ENCODE measurements at places on chromosomes 4 and X. TPM values are rescaled to one million over a fixed set of nuclear protein-coding genes. Genes with fewer than 3 reads are reported as not detected.

GRCh38 chrX:95290455-95290854, 1394.2 kb upstream of the DIAPH2 start:
- no peaks in the 10 kb centered on the region for H3K36me3 ChIP-seq
- H3K27ac ChIP-seq, result no peak overlapping the region
- DNase-seq, result no peak
- H3K4me1 ChIP-seq, result no peaks in the 10 kb centered on the region
- H3K4me3 ChIP-seq, result no peak overlapping the region

- H3K27ac ChIP-seq, result no peak overlapping the region
- peaks cover 2% of the 10 kb centered on the region for H3K36me3 ChIP-seq
- no peak for DNase-seq
- no peaks in the 10 kb centered on the region for H3K27me3 ChIP-seq
- no peak overlapping the region for H3K4me3 ChIP-seq
- H3K4me1 ChIP-seq, result peaks cover 9% of the 10 kb centered on the region
Measured at GRCh38 chrX:39437670-39438441, 636.6 kb downstream of the MID1IP1 start.

DNA sequence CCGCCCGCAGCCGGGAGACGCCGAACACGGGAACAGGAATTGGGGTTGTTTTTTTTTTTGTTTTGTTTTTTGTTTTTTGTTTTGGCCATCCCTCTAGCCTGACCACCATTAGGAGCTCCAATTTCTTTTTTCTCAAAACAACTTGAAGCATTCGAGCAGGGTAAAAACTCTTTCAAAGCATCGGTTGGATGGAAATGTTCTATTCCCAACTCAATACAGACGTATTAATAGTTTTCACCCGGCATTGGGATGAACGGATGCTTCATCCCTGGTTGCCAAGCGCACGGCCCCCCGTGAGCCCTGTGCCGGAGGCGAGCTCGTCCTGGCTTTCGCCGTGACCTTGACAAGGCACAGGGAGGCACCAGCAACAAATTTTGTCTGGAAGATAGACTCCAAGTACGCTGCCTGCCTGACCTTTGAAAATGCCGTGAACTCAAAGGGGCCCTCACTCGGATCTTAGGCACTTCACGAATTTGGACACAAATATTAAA, 352 bp upstream of the MAP3K15 start:
- peaks cover 25% of the 10 kb centered on the region for H3K27me3 ChIP-seq
- DNase-seq, result no peak
- no peaks in the 10 kb centered on the region for H3K36me3 ChIP-seq
- peak overlapping the region; percentile 57 for H3K4me3 ChIP-seq
- no peak overlapping the region for H3K27ac ChIP-seq

DNA sequence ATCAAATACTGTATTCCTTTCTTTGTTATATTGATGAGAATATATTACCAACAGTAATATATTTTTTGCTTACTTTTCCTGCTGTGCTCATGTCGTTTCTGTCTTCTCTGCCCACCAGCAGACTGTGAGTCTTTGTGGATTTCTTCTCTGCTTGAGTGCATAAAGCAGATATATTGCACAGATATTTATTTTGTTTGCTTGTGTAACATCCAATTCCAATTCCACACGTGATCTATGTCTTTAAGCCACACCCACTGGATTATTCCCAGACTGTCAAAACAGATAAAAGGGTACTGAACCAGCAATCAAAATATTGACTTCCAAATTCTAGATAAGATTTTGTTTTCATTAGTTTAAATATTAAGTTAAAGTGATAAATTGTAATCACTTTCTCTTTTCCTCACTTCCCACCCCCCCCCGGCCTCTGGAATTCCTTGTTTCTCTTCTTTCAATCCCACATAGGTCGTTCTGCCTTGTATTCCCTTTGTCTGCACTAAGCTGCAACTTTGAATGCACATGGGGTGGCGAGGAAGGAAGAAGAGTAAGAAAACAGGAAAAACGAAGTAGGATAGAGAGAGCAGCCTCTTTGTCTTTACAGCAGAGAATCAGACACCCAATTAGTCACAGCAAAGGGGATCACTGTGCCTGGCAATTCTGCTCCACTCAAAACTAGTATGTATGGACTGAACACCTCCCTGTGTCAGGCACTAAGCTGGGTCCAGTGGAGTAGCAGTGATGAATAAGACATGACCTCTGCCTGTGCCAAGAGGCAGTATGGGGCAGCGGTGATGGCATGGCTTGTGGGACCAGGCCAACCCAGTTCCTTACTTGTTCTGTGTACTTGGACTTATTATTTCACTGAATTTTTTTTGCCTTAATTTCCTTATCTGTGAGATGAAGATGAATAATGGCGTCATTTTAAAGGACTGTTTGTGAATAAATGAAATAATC, at the start of gene ADH1B:
TSS of gene ADH1B (minus strand) at position 161 of the 951 bp plus-strand sequence. CDS start at position 91, 70 bp downstream.
- H3K27me3 ChIP-seq, result no peaks in the 10 kb centered on the region
- H3K4me3 ChIP-seq, result no peak within 1 kb of the TSS
- no peak within 1 kb of the TSS for H3K27ac ChIP-seq
- H3K36me3 ChIP-seq, result no peaks in the 10 kb centered on the region

- H3K27ac ChIP-seq, result no peak overlapping the region
- H3K4me3 ChIP-seq, result no peak overlapping the region
- DNase-seq, result no peak
- no peaks in the 10 kb centered on the region for H3K36me3 ChIP-seq
- H3K4me1 ChIP-seq, result no peaks in the 10 kb centered on the region
Measured at GRCh38 chr4:22500128-22500611, 15.7 kb downstream of the ADGRA3 start.

- no peaks in the 10 kb centered on the region for H3K36me3 ChIP-seq
- no peak overlapping the region for H3K27ac ChIP-seq
- DNase-seq, result no peak
- H3K27me3 ChIP-seq, result no peaks in the 10 kb centered on the region
- H3K4me1 ChIP-seq, result no peaks in the 10 kb centered on the region
Measured at GRCh38 chr4:23697001-23697528, 192.8 kb downstream of the PPARGC1A start.

DNA sequence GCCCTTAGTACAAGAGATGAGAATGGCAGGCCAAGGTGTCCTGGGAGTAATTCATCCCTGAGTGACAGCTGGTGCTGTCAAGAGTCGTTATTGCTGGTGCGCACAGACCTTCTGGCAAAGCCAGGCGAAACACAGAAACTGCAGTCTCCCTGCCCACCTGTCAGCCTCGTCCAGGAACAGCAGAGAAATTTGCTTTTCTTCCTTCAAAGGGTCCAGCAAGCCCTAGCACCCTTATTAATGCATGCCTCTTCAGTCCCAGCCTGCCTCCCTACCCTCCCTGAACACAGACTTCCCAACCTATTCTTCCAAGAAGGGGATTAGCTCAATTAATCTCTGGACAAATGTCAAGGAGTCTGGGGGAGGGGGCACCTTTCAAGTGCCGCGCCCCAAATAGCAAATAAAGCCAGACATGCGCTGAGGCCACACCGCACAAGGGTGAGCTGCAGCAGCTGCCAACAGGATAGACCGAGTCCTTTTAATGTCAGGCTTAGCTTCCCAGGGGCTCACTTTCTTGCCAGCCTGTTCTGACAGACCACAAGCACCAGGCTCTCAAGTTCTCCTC, 250.7 kb upstream of the RASGEF1B start:
- H3K4me1 ChIP-seq, result peaks cover 11% of the 10 kb centered on the region
- peaks cover 5% of the 10 kb centered on the region for H3K27me3 ChIP-seq
- H3K36me3 ChIP-seq, result no peaks in the 10 kb centered on the region
- no peak overlapping the region for H3K4me3 ChIP-seq

DNA sequence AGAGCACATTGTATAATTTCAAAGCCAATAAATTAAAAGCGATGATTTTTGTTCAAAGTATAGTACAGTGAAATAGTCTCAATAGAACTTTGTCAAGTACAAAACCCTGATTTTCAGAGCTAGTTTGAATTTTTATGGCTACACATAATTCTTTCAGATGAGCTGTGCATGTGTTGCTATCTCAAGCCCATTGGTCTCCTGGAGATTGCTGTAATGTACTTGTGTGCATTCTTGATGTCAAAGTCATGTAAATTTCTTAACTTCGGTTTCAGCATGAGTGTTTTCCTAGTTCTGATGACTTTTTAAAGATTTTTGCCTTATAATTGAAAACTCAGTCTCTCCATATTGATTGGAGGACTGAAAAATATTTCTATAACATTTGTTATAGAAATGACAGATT, 200.8 kb downstream of the CEP135 start:
- H3K27ac ChIP-seq, result no peak overlapping the region
- H3K4me1 ChIP-seq, result no peaks in the 10 kb centered on the region
- peaks cover 5% of the 10 kb centered on the region for H3K27me3 ChIP-seq
- H3K36me3 ChIP-seq, result no peaks in the 10 kb centered on the region
- no peak for DNase-seq
- no peak overlapping the region for H3K4me3 ChIP-seq

DNA sequence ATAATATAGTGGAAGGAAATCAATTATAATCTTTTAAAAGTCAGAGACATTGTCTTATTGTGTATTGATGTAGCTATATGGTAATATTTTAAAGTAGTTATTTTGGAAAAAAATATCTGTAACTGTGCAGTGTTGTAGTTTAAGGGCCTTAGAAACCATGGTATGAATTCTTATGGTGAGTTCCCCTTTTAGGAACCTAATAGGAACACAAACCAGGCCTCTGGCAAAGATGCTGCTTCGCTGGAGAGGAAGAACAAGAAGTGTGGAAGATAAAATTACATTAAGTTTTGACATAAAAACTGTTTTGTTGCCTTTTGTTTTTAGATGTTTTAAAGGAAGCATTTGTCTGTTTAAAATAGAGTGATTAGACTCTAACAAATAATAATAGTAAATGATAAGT, 10.9 kb upstream of the TMPRSS11D start:
- H3K36me3 ChIP-seq, result no peaks in the 10 kb centered on the region
- no peaks in the 10 kb centered on the region for H3K27me3 ChIP-seq
- no peak for DNase-seq
- H3K27ac ChIP-seq, result no peak overlapping the region

- no peaks in the 10 kb centered on the region for H3K36me3 ChIP-seq
- no peak for DNase-seq
- H3K4me1 ChIP-seq, result no peaks in the 10 kb centered on the region
- no peak overlapping the region for H3K4me3 ChIP-seq
- no peak overlapping the region for H3K27ac ChIP-seq
- H3K27me3 ChIP-seq, result no peaks in the 10 kb centered on the region
Measured at GRCh38 chr4:167475951-167476350, 241.7 kb upstream of the SPOCK3 start.

- no peaks in the 10 kb centered on the region for H3K4me1 ChIP-seq
- no peaks in the 10 kb centered on the region for H3K27me3 ChIP-seq
- H3K4me3 ChIP-seq, result no peak overlapping the region
- H3K36me3 ChIP-seq, result no peaks in the 10 kb centered on the region
- DNase-seq, result no peak
Measured at GRCh38 chrX:118108304-118108703, 8.3 kb downstream of the KLHL13 start.

GRCh38 chr4:136329042-136329662, 1203.1 kb downstream of the PCDH18 start:
- no peaks in the 10 kb centered on the region for H3K36me3 ChIP-seq
- no peaks in the 10 kb centered on the region for H3K27me3 ChIP-seq
- DNase-seq, result no peak
- H3K27ac ChIP-seq, result no peak overlapping the region

- no peak overlapping the region for H3K27ac ChIP-seq
- H3K4me3 ChIP-seq, result no peak overlapping the region
- H3K4me1 ChIP-seq, result peaks cover 10% of the 10 kb centered on the region
- no peaks in the 10 kb centered on the region for H3K36me3 ChIP-seq
Measured at GRCh38 chr4:74621616-74622015, 172.7 kb downstream of the BTC start.

GRCh38 chr4:85826060-85826678, 351.2 kb downstream of the ARHGAP24 start:
- H3K4me3 ChIP-seq, result no peak overlapping the region
- DNase-seq, result no peak
- H3K27me3 ChIP-seq, result no peaks in the 10 kb centered on the region
- no peaks in the 10 kb centered on the region for H3K36me3 ChIP-seq

- peaks cover 2% of the 10 kb centered on the region for H3K36me3 ChIP-seq
- no peak overlapping the region for H3K4me3 ChIP-seq
- H3K27ac ChIP-seq, result no peak overlapping the region
Measured at GRCh38 chr4:128521156-128521555, 233.5 kb upstream of the PGRMC2 start.

- H3K27me3 ChIP-seq, result no peaks in the 10 kb centered on the region
- H3K36me3 ChIP-seq, result peaks cover 5% of the 10 kb centered on the region
- peaks cover 34% of the 10 kb centered on the region for H3K4me1 ChIP-seq
- peak; percentile 60 for DNase-seq
Measured at GRCh38 chr4:81470456-81471297, 1.0 kb downstream of the RASGEF1B start.

DNA sequence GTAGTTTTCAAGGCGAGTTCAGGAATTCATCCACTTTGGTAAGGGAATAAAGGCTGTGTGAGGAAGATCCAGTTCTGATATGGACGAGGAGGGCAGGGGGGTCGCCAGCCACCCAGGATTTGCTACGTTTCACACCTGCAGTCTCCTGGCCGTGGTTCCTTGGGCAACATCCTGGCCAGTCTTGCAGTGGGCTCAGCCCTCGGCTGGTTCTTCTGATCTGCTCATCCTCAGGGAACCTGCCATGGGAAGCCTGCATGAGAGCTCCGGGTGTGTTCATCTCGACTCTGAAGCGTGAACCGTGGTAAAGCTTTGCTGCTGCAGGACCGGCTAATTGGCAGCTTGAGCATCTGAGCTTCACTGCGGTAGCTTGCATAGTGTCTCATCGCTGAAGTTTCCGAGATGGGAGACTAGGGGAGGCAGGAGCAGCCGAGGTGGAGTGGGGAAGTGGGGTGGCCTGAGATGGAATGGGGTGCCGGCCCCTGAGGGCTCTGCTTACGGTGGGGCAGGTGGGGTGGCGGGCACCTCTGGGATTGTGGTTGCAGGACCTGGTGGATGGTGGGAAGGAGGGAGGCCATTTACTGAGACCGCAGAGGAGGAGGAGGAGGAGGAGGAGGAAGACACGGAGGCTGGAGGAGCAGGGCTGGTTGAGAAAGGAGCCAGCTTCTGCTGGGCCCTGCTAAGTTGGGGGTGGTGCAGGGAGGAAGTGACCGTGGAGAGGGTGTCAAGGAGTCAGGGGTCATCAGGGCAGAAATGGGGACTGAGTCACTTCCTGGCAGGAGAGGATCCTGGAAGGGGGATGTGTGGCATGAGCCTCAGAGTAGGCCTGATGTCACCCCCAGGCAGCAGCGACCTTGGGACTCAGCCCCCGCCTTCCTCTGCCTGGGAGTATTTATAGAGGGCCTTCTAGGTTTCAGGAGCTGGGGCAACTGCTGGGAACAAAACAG, 213.1 kb upstream of the PSAPL1 start:
- peaks cover 34% of the 10 kb centered on the region for H3K4me1 ChIP-seq
- no peak overlapping the region for H3K4me3 ChIP-seq
- H3K36me3 ChIP-seq, result peaks cover 4% of the 10 kb centered on the region
- no peak for DNase-seq
- no peaks in the 10 kb centered on the region for H3K27me3 ChIP-seq

GRCh38 chrX:40192196-40192595, 94.4 kb upstream of the BCOR start:
- H3K4me3 ChIP-seq, result no peak overlapping the region
- H3K27ac ChIP-seq, result no peak overlapping the region
- no peaks in the 10 kb centered on the region for H3K4me1 ChIP-seq
- no peak for DNase-seq
- no peaks in the 10 kb centered on the region for H3K27me3 ChIP-seq

- no peaks in the 10 kb centered on the region for H3K4me1 ChIP-seq
- no peak for DNase-seq
- H3K27me3 ChIP-seq, result no peaks in the 10 kb centered on the region
- no peak overlapping the region for H3K4me3 ChIP-seq
- H3K27ac ChIP-seq, result no peak overlapping the region
- H3K36me3 ChIP-seq, result no peaks in the 10 kb centered on the region
Measured at GRCh38 chrX:34404386-34405070, 252.6 kb downstream of the TMEM47 start.

Gene TRAM1L1
- total RNA-seq, result not detected

Gene CNKSR2
- total RNA-seq, result 9.2 TPM

Gene NUDT10
- 1.2 TPM for total RNA-seq

Gene TAF9B
- total RNA-seq, result 14.8 TPM
